ENCODE measurements at places on chromosomes 12 and 14.

GRCh38 chr12:2259369-2259768, 206.6 kb downstream of the CACNA1C start:
- no peak for DNase-seq

- DNase-seq, result no peak
Measured at GRCh38 chr14:106228541-106229158, 702.3 kb downstream of the TMEM121 start.

GRCh38 chr12:27185234-27186021, 58.7 kb upstream of the STK38L start:
- no peak for DNase-seq

GRCh38 chr14:57656853-57657252, 163.2 kb upstream of the CCDC198 start:
- no peak for DNase-seq

DNA sequence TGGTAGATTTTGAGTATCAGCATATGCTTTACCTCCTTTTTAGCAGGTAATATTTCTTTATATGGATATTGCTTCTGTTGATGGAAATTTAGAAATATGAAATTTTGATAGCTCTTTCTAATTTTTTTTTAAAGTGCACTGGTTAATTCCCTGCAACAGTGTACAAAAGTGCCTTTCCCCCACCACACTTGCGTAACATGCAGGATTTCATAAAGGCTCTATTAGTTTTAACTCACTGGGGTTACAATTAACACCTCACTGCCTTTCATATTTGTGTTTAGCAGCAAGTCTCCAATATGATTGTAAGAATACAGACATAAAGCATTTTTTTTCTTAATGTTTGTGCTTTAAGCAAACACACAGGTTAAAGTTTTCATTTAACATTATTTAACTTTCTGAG, 25.6 kb downstream of the MNAT1 start:
- DNase-seq, result no peak

DNA sequence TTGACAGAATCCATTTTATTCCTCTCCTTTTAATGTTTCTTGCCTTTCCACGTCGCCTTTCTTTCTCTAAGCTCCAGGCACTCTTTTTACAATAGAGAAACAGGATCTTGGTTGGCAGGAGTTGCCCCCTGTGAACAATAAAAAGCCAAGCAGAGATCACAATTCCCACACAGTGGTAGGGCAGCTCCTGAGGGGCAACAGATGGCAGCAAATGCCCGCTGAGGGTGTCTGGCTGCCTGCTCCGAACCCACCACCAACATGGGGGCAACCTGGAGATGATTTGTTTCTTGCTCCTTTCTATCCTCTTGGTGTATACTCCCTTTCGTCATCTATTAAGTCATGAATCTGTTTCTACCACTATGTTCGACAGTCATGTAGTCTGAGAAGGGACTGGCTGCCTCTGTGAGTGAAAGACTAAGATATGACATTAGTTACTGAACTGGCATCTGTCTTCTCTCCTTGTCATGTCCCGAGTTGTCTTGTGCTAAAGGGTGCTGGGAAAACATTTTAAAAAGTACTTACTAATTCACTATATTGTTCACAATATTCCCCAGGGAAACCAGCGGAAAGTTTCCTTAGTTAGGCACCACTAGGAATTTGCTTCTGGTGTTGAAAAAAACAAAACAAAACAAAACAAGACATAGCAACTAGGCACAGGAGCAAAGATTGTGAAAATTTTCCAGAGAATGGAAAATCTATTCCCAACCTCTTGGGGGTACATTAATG, 170.1 kb downstream of the STXBP6 start:
- no peak for DNase-seq

DNA sequence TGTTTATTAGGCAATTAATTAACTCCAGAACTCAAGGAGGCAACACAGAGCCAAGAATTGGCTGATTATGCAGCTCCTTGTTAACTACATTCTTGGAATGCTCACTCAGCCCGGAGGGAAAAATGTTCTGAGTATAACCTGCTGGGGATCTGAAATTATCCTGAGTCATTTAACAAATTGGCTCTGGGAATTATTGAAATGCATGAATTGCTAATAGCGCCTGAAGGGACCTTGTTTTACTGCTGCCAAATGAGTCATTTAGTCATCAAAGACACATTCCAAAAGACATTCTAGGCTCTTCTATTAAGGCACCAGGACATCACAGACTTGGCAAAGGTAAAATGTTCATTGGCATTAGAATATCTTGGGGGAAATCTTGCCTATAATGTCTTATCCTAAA, 13.0 kb downstream of the TMEM52B start:
- no peak for DNase-seq

DNA sequence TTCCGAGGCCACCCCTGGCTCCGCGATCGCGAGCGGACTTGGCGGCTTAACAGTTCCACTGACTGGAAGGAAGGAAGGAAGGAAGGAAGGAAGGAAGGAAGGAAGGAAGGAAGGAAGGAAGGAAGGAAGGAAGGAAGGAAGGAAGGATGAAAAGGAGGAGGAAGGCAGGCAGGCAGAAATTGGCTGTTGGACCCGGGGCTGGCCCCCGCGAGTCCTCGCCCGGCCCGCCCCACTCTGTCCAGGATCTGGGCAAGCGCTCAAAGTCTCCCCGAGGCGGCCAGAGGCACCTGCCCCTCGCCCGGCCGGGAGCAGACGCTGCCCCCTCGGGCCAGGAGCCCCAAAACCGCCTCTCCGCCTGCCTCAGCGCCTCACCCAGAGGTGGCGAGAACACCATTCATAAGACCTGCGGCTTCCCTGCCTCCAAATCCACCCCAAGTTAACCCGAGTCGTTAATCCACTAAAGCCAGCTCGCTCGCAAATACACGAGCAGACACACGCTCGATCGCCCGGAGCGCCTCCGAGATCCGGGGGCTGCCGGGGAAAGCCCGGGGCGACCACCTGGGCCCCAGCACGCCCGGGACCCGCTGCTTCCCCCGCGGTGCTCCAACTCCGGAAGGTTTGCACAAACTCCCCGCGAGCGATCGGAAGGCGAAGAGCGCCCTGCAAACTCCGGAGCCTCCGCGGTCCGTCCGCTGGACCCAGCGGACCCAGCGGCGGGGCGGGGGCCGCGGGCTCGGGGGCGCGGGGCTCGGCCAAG, 844 bp downstream of the DPF3 start:
- no peak for DNase-seq

- DNase-seq, result no peak
Measured at GRCh38 chr12:91841822-91842221, 303.8 kb downstream of the BTG1 start.

DNA sequence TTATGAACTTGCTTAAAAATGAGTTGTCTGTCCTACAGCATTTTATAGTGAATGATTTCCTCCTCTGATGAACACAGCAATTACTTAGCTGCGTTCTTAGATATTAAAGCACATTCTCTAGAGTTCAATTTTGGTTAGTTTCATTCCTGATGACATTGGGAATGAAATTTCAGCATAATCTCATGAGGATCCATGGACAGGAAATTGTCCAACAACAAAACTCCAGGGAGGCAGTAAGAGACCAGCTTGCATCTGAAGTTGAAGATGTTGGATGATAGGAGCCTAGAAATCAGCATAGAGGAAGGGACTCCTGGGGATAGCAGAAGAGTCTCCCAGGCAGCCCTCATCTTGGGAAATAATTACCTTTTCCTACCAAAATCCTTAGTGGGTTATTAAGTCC, 128.7 kb upstream of the RAP1B start:
- no peak for DNase-seq

DNA sequence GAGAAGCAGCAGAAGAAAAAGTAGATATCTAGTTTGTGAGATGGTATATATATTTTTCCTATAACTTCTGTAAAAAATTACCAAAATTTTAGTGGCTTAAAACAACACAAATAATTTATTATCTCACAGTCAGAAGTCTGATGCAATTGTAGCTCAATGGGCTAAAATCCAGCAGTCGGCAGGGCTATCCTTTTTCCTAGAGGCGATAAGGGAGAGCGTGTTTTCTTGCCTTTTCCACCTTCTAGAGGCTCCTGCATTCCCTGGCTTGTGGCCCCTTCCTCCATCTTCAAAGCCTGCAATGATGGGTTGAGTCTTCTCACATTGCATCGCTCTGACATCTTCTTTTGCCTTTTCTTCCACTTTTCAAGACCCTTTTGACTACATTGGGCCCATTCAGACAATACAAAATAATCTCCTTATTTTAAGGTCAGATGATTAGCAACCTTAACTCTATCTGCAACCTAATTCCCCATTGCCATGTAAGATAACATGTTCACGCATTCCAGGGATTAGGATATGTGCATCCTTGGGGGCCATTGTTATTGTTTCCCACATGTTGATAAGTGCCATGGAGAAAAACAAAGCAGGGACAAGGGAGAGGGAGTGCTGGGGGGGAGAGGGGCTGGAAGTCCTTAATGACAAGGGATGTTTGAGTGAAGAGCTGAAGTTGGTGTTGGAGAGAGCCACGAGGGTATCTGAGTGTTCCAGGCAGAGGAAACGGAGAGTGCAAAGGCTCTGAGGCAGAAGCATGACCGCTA, 13.8 kb upstream of the DDX47 start:
- DNase-seq, result no peak

DNA sequence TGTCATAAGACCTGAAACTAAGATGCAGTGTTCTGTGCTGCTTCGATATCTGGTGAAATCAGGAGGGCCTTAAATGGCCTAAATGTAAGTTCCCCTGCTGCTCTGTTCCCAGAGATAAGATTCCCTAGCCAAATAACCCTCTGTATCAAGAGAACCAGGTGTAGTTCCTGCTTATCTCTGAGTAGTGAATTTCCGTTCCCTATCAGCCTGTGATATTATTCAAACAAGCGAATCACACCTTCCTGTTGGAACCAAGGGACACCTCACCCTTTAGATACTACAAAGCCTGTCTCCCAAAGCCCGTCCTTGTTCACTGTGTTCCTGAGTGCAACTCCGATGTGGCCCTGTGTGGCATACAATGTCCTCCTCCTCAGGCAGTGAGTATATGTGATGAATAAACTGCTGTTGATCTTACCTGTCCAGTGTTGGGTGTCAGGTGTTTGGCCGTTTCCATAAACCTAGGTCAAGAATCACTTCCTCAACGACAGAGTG, 52.2 kb upstream of the COCH start:
- no peak for DNase-seq

GRCh38 chr14:101068313-101069227, 165.0 kb upstream of the RTL1 start:
- no peak for DNase-seq

Data from stimulated activated CD8-positive, alpha-beta memory T cell treated with anti-CD3 and anti-CD28 coated beads, Interleukin-4, amount 100 ng/mL, for 4 hours (primary cell).